ENCODE measurements at places on chromosomes 13 and 19.

DNA sequence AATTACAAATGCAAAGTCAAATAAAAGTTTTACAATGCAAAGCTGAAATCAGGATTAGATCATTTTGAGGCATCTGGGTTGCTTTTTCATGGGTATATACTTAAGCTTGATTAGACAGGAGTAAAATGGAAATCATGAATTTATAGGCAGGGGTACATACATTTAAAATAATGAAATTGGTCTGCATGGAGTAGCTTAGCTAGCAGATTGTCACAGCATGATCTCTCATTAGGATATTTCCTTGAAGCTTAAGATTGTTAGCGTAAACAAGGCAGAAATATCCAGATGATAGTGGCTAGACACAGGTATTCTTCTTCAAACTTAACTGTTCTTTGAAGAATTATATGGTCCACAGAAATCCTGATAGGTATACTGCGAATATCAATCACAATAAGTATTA is 1627.0 kb upstream of the PCDH20 start:
- DNase-seq, result no peak

- no peak for DNase-seq
Observed at GRCh38 chr19:47099576-47100050, 14.0 kb downstream of the ZC3H4 start.

DNA sequence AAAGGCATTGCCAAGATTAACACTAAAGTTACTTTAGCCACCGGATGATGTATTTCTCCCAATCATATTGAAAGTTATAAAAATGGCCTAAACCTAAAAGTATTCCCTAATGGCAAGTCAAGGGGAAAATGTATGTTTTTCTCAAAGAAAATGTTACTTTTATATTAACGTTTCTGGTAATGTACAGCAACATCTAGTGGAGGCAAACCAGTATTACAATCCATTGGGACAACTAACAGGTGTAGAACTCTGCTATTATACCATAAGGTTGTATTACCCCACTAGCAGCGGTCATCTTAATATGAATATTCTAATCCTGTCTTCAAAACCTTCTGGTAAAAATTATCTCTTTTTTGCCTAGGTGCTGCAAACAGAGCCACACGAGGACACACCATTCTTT is 69.2 kb downstream of the ZNF100 start:
- no peak for DNase-seq

DNA sequence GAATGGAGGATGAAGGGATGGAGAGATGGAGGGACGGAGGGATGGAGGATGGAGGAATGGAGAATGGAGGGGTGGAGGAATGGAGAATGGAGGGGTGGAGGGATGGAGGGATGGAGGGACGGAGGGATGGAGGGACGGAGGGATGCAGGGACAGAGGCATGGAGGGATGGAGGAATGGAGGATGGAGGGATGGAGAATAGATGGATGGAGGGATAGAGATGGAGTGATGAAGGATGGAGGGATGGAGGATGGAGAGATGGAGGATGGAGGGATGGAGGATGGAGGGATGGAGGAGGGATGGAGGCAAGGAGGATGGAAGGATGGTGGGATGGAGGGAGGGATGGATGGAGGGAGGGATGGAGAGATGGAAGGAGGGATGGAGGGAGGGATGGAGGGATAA is 22.1 kb downstream of the PIP5K1C start:
- no peak for DNase-seq

DNA sequence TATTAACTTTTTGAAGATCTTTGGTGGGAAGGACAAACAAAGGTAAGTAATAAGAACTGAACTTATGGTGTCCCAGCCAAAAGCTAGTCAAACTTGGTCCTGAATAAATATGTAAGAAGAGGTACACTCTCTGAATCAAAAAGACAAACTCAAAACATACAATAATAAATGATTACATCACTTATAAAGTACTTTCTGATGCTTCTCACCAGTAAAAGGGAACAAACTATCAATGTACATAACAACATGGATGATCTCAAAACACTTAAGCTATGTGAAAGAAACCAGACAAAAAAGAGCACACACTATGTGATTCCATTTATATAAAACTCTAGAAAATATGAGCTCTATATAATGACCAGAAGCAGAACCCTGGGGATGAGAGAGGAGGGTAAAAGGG is 138.3 kb downstream of the VWA8 start:
- no peak for DNase-seq

- DNase-seq, result no peak
Observed at GRCh38 chr13:65417953-65418352, 1812.2 kb downstream of the PCDH9 start.

- no peak for DNase-seq
Observed at GRCh38 chr13:20685092-20685491, 18.4 kb upstream of the IL17D start.

All from DMS 273 treated with DMSO at 0.1 percent for 48 hours (cell line).